ENCODE measurements at places on chromosomes 13 and 19.

DNA sequence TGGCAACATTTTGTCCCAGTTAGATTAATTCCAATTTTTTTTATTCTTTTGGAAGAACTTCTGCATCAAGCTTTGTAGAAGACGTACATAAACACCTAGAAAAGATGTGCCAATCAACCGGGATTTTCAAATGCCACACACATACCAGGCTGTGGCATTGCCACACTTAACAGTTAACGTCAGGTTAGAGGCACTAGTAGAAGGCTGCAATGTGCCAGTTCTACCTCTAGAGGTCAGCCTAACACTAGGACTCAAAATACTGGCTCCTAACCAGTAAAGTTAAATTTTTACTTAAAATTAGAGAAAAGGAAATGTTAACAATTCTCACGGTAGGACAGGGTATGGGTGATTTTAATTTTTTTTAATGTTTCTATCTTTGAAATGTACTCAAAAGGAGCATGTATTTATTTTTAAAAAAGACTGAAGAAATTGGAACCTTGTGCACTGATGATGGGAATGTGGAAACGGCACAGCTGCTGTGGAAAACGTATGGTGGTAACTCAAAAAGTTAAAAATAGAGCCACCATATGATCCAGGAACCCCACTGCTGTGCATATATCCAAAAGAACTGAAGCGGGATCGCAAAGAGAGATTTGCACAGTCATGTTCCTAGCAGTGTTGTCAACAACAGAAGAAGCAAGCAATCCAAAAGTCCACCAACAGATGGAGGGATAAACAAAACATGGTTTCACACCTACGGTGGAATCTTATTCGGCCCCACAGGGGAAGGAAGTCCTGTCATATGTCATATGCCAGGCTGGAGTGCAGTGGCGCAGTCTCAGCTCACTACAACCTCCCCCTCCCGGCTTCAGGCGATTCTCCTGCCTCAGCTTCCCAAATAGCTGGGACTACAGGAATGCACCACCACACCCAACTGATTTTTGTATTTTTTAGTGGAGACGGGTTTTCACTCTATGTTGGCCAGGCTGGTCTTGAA is 30.3 kb downstream of the CRYL1 start:
- peak; percentile 69 for DNase-seq

DNA sequence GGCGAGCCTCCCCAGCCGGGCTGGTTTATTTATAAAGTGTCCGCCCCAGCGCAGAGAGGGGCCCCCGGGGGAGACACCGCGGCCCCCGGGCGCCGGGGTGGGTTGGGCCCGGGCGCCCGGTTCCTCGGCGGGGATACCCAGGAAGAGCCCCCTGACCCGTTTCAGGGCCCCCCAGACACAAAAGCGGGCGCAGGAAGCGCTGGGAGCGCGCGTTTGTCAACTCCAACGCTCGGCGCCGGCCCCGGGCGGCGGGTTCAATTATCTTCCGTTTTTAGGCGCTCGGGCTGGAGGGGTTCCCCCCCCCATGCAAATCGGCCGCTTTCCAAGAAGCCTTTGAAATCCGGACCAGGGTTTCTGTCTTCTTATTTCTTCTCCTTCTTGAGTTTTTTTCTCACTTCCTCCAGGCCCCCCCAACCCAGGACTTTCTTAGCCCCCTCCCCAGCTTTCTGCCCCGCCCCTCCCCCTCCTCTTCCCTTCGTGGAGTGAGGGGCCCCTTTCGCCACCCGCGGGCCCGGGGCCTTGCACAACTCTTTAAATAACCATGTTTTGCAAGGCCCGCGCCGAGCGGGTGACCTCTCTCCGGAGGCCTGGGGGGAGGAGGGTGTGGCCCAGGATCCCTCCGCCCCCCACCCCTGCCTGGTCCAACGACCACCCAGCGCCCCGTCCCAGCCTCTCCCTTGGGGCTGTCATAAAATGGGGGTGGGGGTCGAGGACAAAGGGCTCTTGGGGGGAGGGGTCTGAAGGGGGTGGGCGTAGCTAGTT is 935 bp downstream of the ARID3A start:
- peak; percentile 84 for DNase-seq

DNA sequence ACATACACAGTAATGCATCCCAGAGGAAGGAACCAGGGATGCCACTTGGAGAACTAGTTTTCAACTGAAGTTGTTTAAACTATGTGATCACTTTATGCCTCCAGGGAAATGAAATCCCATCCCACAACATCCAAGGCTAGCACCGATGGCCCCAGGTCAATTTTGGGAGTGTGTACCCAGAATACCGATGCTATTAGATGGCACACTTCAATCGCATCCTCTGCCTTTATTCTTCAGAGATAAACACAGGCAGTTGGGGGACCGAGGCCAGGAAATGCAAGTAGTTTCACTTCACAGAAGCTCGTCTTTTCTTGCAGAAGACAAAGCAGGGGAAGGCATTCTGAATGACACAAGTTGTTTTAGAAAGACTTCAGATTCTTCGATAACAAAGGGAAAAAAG is 13.8 kb downstream of the STK24 start:
- DNase-seq = peak; percentile 63

- DNase-seq = peak; percentile 30
Observed at GRCh38 chr19:47486900-47487299, 2.9 kb upstream of the KPTN start.

DNA sequence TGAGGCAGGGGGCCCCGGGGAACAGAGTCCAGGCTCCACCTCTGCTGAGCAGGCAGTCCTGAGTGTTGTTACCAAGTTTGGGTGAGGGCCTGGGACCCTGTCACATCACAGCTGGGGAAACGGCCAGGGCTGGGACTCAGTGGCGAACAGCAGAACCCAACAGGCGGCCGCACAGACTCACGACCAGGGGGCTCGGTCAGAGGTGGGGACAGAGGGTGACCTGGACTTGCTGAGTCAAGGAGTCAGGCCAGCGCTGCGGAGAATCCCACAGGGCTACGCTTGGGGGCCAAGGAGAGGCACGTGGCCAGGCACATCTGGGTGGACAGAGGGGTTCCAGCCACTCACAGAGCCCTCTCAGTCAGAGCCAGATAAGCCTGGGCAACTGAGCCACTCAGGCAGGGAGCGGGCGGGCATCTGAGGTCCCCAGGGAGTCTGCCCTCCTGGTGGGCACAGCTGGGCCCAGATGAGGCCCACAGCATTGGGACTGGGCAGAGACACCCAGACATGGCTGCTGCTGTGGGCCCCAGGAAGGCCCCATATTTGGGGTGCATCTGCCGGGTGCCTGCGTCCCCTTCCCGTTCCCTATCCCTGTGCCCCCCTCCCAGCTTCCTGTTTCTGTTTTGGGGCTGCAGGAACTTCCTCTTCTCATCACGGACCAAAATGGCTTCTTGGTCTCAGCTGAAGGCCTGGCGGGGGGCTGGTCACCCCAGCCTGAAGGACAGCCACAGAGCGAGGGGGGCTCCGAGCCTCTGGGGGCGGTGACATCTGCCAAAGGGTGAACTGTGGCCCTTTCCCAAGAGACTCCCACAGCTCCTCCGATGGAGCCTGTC is 34.0 kb downstream of the CEBPA start:
- no peak for DNase-seq

- no peak for DNase-seq
Observed at GRCh38 chr19:41161903-41162302, 31.1 kb upstream of the CYP2S1 start.

GRCh38 chr13:74062933-74063332 is 71.3 kb downstream of the KLF12 start:
- DNase-seq = peak; percentile 80

DNA sequence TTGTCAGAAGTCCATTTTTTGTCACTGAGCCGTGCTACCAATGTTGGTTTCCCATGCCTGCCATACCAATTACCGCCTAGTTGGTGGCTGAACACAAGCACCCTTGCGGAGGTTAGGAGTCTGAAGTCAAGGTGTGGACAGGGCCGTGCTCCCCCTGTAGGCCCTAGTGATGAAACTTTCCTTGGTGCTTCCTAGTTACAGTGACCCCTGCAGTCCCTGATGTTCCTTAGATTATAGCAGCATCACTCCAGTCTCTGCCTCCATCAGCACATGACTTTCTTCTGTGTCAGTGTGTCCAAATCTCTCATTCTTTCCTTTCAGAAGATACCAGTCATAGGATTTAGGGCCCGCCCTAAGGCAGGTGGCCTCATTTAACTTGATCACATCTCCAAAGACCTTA is 99.0 kb downstream of the MYO16 start:
- peak; percentile 0 for DNase-seq

DNA sequence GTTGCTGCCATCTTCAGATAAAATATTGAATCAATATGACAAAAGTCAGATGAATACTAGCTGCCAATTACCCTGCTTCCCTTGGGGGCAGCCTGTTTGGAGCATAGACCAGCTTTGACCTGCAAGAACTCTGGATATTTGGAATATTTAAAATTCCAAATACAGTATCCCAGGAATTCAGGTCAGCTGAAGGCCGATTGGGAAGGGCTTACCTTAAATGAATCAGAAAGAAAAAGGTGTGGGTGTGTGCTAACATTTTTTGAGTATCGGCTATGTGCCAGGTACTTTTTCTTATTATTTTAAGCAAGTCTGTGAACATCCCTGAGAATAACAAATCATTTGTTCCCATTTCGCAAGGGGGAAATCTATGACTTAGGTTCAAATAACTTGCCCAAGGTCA is 1.8 kb upstream of the RUBCNL start:
- peak; percentile 42 for DNase-seq

DNA sequence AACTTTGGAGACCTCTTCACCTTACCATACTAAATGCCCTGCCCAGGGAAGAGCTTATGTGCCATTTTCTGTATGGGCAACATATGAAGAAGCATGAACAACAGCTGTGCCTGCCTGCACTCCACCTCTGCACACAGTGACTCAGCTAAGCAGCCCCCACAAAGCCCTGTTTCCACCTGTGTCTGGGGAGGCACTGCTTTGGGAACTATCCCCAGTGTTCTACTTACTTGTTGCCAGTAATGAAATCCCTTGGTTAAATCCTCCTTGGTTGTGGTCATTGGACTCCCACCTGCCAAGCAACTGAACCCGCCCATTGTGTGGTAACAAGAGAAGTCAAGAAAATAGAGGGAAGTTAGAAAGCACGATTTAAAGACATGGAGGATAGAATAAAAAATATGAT is 84.6 kb downstream of the NALCN start:
- no peak for DNase-seq

GRCh38 chr13:30121666-30122065 is 185.7 kb downstream of the KATNAL1 start:
- DNase-seq = no peak

GRCh38 chr13:21573920-21574712 is 29.9 kb downstream of the MICU2 start:
- DNase-seq = no peak

DNA sequence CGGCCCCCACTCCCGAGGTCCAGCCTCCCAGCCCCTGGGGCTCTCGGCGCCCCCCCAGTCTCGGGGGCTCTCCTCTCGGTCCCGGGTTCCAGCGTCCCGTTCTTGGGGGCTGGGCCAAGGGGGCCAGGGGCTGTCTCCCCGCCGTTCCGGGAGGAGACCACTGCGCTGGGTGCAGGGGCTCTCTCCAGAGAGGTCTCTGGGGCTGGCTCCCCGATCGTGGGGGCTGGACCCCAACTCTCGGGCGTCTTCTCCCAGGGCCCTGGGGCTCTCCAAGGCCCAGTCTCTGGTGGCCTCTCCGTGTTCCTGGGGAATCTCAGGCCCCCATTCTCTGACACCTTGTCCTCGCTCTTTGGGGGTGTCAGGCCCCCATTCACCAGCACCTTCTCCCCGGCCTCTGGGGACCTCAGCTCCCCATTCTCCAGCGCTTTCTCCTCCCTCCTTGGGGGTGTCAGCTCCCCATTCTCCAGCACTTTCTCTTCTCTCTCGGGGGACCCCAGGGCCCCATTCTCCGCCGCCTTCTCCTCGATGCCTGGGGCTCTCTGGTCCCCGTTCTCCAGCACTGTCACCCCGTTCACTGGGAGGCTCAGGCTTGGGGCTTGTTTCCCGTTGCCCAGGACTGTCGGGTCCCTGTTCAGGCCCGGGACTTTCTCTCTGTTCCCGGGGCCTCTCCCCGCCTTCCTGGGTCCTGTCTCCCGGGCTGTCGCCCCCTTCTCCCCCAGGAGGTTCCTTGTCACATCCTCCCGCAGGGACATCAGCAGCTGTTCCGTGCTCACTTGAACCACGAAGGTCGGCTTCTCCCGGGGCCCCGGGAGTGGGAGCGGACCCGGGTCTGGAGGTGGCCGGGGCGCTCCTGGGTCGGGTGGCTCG is 13.7 kb downstream of the LMTK3 start:
- DNase-seq = no peak

DNA sequence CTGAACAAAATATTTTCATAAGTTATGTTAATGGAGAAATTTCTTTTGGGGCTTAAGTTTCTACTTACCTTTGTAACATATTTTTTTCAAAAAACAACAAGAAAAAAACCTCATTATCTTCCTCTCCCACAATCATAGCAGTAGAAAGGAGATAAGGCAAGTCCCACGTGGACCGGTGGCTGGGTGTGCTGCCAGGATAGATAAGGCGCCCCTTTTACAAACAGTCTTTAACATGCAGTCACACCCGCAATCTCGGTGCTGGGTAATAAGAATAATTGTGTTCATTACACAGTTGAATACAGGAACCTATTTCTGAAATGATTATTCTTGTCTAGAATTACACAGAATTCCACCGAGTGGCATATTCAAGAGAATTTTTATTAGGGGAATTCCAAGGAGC is 1202.3 kb downstream of the UQCRFS1 start:
- no peak for DNase-seq

DNA sequence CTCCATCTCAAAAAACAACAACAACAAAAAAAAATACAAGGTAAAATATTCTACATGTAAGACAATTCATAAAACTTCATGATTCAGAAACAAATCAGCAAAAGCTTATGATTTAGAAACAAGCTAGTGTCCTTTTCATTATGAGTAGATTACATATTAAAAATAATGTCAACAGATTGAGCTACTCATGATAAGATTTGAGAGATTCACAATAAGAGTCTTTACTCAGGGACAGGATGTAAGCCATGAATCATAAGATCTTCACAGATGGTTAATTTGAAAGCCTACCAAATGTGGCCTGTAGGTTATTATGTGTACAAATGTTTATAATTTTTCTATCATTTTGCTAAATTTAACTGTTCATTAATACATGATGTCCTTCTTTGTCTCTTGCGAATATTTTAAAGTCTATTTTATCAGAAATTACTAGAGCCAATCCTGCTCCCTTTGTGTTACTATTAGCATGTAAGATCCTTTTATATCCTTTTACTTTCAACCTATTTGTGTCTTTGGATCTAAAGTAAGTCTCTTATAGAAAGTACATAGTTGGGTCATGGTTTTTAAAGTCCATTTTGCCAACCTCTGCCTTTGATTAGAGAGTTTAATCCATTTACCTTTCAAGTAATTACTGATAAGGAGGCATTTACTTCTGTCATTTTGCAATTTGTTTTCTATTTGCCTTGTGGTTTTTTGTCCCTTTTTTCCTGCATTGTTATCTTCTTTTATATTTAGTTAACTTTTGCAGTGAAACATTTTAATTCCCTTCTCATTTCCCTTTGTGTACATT is 68.3 kb upstream of the RXFP2 start:
- DNase-seq = no peak

All from OCI-LY7 (cell line).